ENCODE measurements at places on chromosomes 1 and 21. TPM values are rescaled to one million over a fixed set of nuclear protein-coding genes. Genes with fewer than 3 reads are reported as not detected.

DNA sequence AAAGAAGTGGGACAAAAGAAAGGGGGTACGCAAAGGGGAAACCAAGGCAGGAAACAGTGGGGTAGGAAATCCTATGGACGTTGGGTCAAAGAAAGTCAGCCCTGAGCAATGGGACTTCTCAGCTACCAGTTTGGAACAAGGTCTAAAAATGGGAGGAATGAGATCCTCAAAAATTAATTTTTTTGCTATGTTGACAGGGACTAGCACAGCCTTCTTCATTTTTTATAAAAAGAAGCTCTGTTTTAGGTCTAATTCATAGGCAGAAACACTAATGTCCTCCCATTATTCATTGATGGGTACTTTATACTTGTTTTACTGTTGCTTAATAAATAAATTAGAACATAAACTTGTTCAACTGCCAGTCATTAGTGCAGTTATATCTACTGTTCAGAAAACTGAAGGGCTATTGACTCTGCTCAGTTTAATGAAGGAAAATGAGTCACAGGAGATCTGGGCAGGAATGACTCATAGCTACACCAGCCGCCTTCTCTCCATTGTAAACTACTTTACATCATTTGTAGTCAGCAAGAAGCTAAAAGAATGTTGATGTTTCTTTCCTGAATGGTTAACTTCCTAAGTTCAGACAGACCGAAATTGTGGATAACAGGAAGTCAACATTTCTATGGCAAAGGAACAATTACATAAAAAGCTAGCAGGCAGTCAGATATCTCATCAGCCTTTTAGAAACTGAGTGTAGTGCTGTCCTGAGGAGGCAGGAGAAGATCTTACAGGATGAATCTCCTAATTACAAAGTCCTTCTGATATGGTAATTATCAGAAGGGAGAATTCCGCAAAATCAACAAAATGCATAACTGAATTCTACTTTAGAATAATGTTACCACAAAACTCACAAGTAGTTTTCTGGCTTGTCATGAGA lies 356.4 kb upstream of the PKN2 start:
- peak; percentile 76 for DNase-seq

Gene SMCP
- not detected for total RNA-seq

Gene OR2T11
- total RNA-seq, result not detected

GRCh38 chr1:180415985-180416633 lies 86.3 kb downstream of the ACBD6 start:
- peak; percentile 27 for DNase-seq

DNA sequence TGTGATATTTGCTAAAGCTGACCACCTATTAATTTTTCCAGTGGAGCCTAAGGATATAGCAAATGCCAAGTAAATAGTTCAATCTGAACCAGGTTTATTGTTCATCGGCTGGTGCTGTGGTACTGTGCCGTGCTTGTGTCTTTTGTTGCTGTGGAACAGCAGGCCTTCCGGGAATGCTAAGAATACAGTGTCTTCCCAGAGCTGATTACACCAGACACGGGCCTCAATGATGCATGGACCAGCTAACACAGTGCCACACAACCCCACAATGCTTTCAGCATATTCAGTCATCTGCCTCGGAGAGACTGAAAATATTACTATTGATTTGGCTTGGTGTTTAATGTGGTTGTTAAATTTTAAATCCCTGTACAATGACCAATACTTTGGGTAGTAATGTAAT lies 415.4 kb downstream of the PTBP2 start:
- no peak for DNase-seq

DNA sequence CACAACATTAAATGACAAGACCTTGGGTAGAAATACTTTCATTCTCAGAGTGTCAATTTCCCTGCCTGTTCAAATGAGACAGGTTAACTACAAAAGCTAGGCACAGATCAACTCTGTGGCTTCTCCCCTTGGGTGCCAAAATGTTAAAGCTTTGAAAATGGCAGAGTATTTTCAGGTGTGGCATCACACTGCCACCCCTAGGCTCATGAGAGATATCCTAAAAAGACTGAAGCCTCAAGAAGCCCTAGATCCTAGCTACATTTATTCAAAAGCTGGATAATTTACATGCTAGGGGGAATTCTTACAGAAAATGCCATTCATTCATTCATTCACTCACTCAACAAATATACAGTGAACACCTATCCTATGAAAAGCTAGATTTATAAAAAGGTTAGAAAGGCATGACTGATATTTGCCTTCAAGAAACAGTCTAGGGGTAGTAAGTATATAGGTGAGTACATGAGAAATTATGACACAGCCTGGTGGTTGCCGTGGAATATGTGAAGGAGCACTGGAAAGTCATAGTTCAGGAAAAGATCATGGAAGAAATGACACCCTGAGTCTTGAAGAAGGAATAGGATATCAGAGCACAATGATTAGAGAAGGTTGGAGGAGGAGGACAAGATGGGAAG lies 15.9 kb upstream of the RAB4A start:
- DNase-seq, result no peak

GRCh38 chr1:155296661-155297060 lies 4.6 kb downstream of the PKLR start:
- DNase-seq, result no peak

GRCh38 chr1:214248311-214249085 lies 32.5 kb upstream of the SMYD2 start:
- DNase-seq, result no peak

- DNase-seq, result no peak
These were observed 607.7 kb upstream of the USP24 start for GRCh38 chr1:55822891-55823290.

DNA sequence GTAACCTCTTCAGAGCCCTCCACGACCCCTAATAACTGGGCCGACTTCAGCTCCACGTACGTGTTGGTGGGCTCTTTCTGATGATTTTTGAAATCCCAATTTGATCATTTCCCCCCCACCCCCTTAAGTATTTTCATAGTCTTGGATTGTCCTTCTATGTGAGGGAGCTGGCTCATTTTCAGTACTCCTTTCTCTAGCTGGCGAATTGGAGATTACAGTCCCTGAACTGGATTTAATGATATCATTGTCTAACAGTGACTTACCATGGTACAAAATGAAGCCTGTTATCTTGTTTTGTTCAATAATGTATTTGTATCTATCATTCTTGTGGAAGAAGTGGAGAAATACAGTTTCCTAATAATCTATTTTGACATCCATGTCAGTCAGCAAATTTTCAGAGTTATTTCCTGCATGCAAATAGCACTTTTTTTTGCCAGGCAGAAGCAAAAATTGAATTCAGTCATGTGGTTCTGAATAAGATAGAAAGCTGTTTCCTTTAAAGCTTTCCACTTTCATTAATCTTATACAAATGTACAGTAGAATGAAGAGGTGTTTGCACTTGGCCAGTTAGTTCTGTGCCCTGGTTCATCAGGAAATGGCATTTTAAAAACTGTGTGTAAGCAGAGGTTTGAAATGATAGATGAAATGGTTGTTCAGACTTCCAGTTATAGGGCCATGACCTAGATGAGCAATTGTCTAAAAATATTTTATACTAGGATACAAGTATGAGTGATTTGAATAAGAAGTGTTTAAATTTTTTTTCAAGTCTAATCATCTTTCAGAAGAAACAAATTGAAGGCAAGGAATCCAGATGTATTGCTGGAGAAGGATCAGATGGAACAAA lies 104.2 kb downstream of the ATP5PO start:
- DNase-seq, result no peak

Gene TMCC2
- total RNA-seq, result 2.7 TPM

GRCh38 chr1:103218821-103219220 lies 110.5 kb upstream of the COL11A1 start:
- DNase-seq, result no peak

Gene CD1B
- total RNA-seq, result not detected

DNA sequence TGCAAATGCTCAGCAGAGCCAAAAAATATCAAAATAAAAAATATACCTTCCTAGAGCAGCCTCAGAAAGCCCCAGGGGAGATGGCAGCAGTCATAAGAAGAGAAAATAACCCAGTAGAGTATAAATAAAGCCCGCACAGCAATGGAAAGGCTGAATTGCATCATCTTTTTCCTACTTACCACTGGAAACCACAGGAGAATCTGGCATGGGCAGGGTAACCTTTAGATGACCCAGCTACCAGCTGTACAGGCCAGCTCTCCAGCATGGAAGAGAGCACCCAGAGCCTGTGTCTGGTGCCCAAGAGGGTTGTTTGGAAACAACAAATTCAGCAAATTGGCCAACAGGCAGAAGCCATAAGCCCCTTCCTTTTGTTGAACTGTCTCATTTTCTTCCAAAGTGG lies 253.1 kb downstream of the OMA1 start:
- no peak for DNase-seq

- DNase-seq, result no peak
These were observed 64.8 kb upstream of the SOD1 start for GRCh38 chr21:31594726-31595125.

Gene OR2L13
- total RNA-seq, result not detected

Gene FAM76A
- total RNA-seq, result 9.6 TPM

GRCh38 chr1:25608488-25609178 lies 8.0 kb upstream of the MAN1C1 start:
- DNase-seq, result peak; percentile 73
